ENCODE measurements at places on chromosomes 13 and 19.

DNA sequence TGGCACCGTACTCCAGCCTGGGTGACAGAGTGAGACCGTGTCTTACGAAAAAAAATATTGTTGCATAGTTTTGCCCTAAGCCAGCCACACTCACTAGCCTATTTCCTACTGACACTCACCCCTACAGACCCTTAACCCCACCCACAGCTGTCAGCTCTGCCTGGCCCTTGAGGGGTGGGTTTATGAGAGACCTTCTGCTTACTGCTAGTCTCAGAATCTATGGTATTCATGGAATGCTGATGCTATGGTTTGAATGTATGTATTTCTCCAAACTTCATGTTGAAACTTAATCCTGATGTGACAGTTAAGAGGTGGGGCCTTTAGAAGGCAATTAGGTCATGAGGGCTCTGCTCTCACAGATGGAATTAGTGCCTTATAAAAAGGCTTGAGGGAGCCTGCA lies 79.2 kb upstream of the LRCH1 start:
- DNase-seq, result no peak

DNA sequence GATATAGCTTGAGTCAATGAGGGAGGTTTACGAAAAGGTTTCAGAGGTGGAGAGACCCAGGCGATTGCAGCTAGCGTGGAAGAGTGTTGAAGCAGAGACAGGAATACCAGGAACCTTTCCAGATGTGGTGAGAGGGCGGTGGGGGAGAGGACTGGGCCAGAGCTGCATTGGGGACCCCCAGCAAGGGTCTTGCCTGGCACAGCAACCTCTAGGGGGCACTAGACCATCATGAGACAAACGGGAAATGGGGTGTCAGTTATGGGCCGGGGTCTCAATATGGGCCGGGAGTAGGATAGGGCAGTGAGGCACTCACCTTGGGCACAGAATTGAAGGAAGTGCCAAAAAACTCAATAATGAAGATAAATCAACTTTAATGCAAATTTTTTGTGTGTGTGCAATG lies 2.1 kb upstream of the LRP3 start:
- DNase-seq, result no peak

GRCh38 chr13:51000571-51001260 lies 91.1 kb downstream of the RNASEH2B start:
- DNase-seq, result no peak

GRCh38 chr13:106277484-106278154 lies 257.8 kb downstream of the EFNB2 start:
- DNase-seq, result no peak

DNA sequence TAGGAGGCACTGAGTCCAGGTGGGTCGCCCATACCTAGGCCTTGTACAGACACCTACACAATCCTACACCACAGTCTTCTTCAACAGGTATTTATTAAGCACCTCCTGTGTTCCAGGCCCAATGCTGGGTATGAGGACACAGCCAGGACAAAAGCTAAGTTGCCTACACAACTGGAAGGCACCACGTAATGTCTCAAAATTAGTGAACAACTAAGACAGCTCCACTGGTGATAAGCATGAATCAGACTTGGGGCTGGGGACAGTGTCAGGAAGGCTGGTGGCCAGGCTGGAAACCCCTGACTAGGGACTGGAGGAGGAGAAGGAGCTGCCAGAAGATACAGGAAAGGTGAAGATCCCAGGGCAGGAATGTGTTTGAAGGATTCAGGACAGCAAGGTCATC lies 2.4 kb downstream of the SMIM24 start:
- DNase-seq, result no peak

DNA sequence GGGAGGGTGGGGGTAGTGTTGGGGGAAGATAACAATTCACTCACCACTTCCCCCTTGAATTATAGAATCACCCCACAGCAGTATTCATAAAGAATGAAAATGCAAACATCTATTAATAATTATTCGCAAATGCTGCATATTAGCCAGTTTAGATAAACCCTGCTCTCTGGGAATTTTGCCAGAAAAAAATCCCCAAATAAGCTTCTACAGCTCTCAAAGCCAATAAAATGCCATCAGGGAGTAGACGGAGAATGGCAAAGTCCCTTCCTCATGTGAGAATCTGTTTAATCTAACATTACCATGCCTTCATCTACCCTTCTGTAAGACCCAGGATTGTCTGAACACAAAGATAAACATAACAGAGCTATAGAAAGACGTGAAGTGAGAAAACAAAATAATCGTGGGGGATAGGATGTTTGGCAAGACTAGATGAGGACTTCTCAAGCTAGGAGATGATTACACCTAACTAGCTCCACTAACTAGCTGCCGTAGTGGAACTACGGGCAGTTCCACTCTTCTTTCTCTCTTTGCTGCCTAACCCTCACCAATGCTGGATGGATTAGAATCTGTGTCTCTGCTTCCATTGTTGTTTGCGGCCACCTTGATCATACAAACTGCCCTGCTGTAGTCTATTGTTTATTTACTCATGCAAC lies 32.4 kb upstream of the CACNA1A start:
- DNase-seq, result no peak

GRCh38 chr13:41276824-41277223 lies 13.4 kb upstream of the MTRF1 start:
- DNase-seq, result no peak

DNA sequence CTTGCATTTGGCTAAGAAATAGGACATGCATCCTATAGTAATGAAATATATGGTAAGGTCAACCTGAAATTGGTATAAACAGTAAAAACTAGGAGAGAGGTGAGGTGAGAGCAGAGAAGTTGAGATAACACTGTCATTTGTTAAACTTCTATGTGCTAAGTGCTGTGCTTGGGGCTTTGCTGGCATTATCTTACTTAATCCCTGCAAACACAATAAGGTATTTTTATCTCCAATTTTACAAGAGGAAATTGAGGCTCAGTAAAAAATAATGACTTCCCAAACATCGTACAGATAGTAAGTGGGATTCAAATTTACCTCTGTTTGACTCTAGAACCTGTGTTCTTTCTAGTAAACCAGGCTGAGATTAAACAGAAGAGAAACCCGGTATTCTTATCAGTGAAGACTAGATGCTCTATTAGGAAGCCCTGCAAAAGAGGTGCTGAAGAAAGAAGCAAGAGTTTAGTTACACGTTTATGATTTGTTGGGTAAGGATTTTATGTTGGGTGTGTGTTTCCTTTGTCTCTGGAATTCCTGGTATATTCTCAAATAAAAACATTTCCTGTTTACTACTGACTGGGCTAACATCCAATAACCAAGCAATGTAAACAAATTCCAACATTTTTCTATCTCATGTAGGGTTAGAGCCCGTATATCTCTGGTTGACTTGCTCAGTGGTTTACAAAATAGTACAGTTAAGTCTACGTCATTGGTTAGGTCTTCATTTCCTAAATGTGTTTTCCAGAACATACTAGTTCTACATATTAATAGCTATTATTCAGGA lies 137.3 kb upstream of the FNDC3A start:
- no peak for DNase-seq

GRCh38 chr13:35702316-35702715 lies 225.8 kb upstream of the MAB21L1 start:
- no peak for DNase-seq

DNA sequence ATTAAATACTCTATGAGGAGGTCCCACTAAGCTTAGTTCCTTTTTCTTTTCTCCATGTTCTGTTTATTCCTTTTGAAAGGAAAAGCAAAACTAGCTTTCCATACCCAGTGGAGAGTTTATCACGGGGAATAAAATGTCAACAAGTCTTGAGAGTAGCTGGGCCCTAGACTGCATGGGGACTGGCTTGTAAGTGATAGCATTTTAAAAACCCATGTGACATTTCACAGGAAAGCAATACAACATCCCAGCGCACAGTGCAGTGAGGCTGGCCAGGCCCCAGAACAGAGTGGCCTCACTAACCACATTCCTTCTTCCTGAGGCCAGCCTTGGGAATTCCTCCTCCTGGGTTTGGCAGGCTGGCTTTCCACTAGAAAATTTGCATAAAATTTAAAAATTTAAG lies 149.8 kb downstream of the DLEU7 start:
- DNase-seq, result no peak

DNA sequence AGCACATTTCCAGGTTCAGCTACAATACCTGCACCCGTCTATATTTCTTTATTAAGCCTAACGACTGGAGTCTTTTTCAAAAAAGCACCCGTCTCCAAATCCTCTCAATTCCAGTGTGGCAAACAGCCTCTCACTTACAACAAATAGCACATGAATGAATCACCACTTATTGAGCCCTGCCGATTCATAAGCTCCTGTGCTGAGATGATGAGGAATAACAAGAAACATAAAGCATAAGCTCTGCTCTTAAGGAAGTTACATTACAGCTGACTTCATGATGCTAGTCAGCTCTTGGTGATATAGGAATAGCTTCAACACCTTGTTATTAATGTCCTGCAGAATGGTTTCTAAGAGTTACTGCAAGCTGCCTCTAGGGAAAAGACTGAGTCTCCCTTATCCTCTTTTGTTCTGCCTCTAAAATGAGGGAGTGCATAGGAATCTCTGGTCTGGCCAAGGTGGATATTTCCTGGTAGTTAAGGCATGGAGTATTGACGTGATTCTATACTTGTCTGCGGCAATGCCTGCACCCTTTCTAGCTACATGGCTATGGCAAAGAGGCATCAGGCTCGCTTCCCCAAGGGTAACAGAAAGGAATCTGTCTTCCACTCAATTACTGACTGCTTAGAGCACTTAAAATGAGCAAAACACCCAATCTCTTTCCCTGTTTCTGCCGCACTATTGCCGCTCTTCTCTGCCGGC lies 195.7 kb downstream of the KLF12 start:
- peak; percentile 34 for DNase-seq

DNA sequence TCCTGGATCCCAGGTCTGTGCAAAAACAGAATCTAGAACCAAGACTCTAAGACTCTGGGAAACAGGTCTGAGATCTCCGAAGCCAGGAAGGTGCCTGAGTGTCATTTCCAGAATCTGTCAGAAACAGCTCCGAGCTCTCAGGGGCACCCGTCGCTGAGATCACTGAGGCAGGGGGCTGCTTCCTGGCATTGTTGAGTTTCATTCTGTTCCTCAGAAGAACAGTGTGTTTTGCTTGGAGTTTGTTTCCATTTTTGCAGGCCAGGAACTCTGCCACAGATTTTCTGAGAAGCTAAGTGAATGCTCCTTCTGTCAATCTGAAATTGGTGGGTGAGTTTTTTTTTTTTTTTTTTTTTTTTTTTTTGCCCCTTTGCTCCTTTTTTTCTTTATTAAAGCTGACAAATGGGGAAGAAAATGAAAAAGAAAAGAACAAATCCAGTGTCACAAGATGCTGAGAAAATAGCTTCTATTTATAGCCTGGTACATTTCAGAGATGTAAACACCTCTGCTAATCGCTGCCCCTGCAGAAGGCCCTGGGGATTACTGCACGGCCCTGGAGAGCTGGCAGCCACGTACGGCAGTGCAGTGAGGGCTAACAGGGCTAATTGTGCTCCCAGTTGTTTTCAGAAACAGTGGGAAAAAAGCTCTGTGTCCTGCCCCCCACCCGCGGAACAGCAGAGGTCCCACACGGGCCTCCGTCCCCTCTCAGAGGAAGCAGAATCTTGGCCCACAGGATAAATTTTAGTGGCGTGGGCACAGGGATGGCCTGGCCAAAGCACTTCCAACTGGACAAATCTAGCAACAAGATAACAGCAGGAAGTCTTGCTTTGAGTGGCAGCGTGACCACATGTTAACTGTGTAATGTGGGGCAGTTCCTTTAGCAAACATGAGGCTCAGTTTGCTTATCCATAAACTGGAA lies 237.6 kb upstream of the IRS2 start:
- DNase-seq, result no peak

GRCh38 chr13:37289212-37289935 lies 183.9 kb upstream of the CSNK1A1L start:
- DNase-seq, result no peak

GRCh38 chr13:76848596-76848995 lies 37.6 kb downstream of the KCTD12 start:
- no peak for DNase-seq

DNA sequence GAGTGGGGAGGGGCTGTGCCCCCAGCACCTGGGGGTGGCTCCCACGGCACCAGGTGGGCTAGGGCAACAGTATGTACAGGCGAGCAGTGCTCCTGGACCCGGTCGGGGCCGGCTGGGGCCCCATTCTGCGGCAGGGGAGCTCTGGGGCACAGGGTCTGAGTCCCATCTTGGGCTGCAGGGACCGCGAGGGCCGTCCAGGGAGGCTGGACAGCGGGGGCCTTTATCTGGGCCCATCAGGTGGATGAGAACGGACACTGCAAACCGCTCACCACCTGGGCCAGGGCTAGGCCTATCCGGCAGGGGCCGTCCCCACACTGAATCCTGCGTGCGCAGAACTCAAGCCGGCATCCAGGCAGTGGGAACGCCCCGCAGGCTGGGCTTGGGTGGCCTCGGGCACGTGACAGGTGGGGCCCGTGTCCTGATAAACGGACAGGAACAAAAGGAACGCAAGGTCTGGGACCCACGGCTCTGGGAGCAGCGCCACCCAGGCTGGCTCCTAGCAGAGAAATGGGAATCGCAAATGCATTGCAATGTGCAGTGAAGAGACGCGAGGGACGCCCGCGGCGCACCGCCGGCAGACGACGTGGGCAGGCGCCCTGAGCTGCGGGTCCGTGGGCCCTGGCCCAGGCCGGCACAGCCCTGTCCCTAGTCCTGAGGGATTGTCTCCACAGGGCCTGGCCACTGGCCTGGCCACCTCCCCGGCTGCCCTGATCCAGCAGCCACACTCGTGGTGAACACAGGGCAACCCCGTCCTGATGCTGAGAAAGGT lies 29.7 kb downstream of the BTBD2 start:
- DNase-seq, result no peak

DNA sequence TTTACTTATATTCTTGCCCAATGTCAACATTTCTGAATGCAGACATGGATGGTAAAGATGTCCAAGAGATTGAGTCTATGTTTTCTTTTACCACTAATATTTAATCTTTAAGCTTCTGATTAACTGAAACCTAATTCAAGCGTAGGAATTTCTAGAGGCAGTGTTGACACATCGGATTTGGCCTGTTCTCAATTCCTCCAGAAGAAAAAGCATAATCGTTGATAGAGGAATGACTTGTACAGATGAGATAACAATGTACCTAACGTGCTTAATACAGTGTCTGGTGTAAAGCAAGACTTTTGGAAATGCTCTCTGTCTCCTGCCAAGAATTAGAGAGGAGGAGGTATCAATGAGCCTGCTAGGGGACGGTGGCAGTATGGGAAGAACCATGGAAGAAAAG lies 35.2 kb downstream of the SLC15A1 start:
- no peak for DNase-seq

GRCh38 chr19:11090997-11091702 lies 1.9 kb downstream of the LDLR start:
- no peak for DNase-seq

DNA sequence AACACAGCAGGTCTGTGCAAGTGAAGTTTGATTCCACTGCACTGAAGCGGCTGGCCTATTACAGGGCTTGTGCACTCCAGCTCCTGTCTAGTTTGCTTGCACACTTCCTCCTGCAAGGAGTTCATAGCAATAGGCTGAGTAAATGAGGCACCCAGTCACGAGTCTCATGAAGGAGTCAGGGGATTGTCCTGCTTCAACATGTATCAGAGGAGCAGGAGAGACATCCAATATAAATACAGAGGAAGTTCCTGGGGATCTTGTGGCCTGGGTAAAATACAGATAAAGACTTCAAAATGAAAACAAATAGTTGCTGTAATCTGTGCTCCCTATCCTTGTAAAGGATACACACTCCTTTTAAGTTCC lies 259.9 kb downstream of the SLITRK1 start:
- DNase-seq, result no peak

Measured in HS-27A (cell line).